ENCODE measurements at places on chromosomes 5 and 9. TPM values are rescaled to one million over a fixed set of nuclear protein-coding genes. Genes with fewer than 3 reads are reported as not detected.

GRCh38 chr5:105350486-105351140 is 1788.0 kb upstream of the NUDT12 start:
- no peaks in the 10 kb centered on the region for H3K36me3 ChIP-seq

GRCh38 chr9:127550751-127551150 is 61.3 kb upstream of the STXBP1 start:
- H3K27me3 ChIP-seq = no peaks in the 10 kb centered on the region
- no peak overlapping the region for H3K27ac ChIP-seq
- H3K4me3 ChIP-seq = no peak overlapping the region
- peaks cover 39% of the 10 kb centered on the region for H3K4me1 ChIP-seq

DNA sequence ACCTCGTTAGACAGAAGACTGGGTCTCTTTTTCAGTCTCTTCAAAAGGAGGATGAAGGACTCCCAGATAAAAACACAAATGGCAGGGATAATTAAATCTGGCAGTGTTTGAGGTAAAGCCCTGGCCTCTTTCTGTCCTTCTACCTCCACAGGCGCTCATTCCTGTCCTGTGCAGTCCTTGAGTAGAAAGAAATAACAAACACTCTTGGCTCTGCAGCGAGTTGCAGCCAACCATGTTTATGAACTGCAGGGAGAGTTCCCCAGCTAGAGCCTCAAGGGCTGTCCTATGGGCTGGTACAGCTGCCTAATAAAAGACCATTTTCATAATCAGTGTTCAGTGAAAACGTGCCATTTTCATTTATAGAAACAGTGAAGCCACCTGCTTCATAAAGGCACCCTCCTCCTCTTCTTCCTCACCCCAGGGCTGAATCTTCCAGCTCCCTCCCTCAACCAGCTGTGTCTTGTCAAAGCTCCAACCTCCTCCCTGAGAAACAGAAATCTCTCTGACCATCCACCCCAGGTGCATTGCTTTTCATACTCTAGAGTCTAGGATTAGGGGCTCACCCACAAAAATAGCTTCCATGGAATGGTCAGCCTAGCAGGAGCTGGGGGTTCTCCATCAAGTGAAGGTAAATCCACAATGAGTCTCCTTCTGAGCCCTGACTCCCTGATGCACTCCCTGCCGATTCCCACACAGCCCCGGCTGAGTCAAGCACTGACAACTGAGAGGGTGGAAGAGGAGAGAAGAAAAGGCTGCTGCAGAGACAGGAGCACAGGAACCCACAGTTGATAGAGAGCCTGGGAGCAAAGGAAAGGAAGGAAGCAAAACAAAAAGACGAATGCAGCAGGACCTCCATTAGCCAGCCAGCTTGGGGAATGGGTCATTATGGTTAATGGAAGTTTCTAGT is 150.7 kb downstream of the CMYA5 start:
- no peaks in the 10 kb centered on the region for H3K4me1 ChIP-seq
- H3K27me3 ChIP-seq = peaks cover 4% of the 10 kb centered on the region
- H3K4me3 ChIP-seq = no peak overlapping the region
- no peaks in the 10 kb centered on the region for H3K36me3 ChIP-seq

Gene ADAMTS6
- polyA plus RNA-seq = 15.0 TPM

Gene TMEFF1
- 2.1 TPM for polyA plus RNA-seq

DNA sequence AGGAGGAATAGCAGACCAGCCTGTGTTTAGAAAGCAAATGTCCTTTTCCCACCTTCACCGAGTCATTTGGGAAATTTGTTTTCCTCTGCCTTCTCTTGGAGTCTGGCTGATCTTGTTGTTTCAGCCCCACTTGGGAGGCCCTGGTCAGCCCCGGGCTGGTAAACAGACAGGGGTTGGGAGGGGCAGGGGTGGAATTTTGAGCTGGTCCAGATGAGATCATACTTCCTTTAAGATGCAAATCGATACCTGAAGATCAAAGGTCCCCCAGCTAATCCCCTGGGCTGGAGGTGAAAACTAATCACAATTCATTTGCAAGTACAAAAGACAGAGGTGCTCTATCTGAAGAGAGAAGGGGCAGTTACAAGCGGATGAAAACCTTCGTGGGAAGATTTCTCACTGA is 118.4 kb downstream of the PAPPA start:
- H3K27me3 ChIP-seq = no peaks in the 10 kb centered on the region
- H3K4me1 ChIP-seq = no peaks in the 10 kb centered on the region
- H3K4me3 ChIP-seq = no peak overlapping the region
- H3K36me3 ChIP-seq = peaks cover 67% of the 10 kb centered on the region

GRCh38 chr9:23674016-23674585 is 151.9 kb downstream of the ELAVL2 start:
- H3K36me3 ChIP-seq = no peaks in the 10 kb centered on the region
- H3K4me1 ChIP-seq = no peaks in the 10 kb centered on the region
- no peak for DNase-seq
- H3K27ac ChIP-seq = no peak overlapping the region
- no peak overlapping the region for H3K4me3 ChIP-seq
- H3K27me3 ChIP-seq = no peaks in the 10 kb centered on the region

- no peak overlapping the region for H3K4me3 ChIP-seq
- H3K27ac ChIP-seq = no peak overlapping the region
- H3K36me3 ChIP-seq = no peaks in the 10 kb centered on the region
- no peaks in the 10 kb centered on the region for H3K27me3 ChIP-seq
Measured at GRCh38 chr9:89522261-89522958, 24.5 kb upstream of the SEMA4D start.

DNA sequence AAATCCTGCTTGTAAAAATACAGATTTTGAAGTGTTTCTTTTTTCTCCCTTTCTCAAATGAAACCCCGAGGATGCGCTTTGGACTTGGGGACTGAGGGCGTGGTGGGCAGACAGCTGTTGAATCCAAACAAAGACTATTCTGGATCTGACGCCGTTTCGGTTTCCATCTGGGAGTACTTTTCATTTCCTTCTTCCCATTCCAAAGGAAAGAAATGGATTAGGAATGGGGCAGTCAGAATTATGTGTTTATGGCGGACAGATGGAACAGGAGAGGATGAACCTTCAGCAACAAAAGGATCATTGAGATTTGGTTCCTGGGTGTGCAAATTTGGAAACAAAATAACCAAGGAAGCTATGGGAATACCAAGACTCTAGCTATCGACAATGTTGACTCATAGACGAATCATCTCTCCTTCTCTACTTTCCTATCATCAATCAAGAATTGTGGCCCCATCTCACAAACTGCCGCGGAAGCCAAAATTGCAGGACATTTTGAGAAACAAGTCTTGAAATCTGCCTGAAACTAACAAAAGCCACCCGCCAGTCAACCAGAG is 300.6 kb downstream of the PARP8 start:
- peak overlapping the region; percentile 53 for H3K4me3 ChIP-seq
- H3K36me3 ChIP-seq = no peaks in the 10 kb centered on the region

DNA sequence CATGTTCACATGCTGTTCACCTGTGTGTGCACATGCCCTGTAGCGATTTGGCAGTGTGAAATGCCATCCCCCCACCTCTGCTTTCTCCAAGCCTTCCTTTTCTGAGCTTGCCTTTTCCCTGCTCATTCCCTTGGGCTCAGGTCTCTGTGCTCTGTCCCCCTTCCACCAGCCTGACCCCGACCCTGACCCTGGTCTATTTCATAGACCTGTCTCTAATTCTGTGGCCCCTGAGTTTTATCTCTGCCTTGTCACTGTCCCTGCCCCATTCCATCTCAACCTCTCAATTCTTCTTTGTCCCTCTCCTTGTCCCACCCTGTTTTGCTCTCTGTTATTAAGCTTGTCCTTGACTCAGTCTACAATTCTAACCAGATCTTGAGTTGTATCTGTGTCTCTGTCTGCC is 735 bp downstream of the ARAP3 start:
- H3K27ac ChIP-seq = peak overlapping the region; percentile 96
- H3K4me1 ChIP-seq = peaks cover 40% of the 10 kb centered on the region
- H3K4me3 ChIP-seq = peak overlapping the region; percentile 52
- DNase-seq = peak; percentile 43
- H3K27me3 ChIP-seq = no peaks in the 10 kb centered on the region

Gene CCL21
- polyA plus RNA-seq = not detected

Gene ANKRA2
- 20.5 TPM for polyA plus RNA-seq

DNA sequence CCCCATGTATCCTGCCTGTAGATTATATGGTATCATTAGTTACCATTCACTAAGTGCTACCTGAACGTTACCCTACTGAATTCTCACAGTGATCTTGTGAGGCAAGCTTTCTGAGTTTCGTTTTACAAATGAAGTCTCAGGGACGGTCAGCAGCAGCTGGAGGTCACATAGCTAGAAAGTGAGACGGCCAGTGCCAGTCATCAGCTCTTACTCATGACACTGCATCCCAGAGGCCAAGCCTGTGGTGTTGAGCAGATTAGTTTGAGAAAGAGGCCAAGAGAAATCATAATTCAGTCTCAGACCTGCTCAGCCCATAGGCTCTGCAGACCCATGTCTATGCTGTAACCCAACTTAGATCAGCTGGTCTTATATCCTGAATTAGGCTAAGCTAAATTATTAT is 95.7 kb upstream of the EGFLAM start:
- H3K4me3 ChIP-seq = no peak overlapping the region
- no peaks in the 10 kb centered on the region for H3K36me3 ChIP-seq
- H3K27me3 ChIP-seq = peaks cover 47% of the 10 kb centered on the region
- H3K4me1 ChIP-seq = no peaks in the 10 kb centered on the region
- no peak for DNase-seq
- H3K27ac ChIP-seq = no peak overlapping the region

Gene PRSS3
- 4.7 TPM for polyA plus RNA-seq
